Coronary artery (tissue), 2 donors: ENCODE measurements at places on chromosomes 7 and 10.

DNA sequence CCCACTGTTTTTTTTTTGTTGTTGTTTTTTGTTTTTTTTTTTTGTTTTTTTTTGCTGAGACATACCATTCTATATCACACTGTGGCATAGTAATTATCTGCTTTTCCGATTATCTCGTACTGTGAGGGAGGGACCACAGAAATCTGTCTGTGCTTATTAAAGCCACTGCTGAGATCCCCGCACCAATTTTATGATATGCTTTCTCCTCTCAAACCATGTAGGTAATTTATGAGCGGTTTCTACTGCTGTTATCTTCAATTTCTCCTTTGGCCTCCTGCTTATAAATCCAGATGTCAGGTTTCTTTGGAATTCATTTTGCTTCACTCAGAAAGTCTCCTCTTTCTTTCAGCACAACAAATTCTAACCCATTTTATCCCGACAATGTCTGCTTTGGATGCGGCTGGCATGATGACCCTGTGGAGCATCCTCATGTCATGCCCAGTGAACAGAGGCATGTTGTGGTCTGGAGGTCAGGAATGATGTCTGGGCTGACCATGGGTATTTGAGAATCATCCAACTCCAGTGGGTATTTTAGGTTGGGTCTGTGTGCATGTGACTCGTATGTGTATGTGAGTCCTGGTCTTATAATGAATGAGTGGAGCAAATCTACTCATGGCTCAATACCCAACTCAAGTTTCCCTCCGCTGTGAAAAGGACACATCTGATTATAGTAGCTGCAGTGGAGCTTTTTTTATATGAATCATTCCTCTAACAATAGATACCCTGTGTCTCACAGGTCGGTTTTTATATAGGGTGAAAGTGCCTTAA lies 213.4 kb downstream of the GALNT17 start:
- DNase-seq: no peak

- peak; percentile 85 for DNase-seq
Measured at GRCh38 chr10:124106241-124106879, 13.0 kb upstream of the CHST15 start.

- DNase-seq: peak; percentile 12
Measured at GRCh38 chr7:150417239-150417638, 33.2 kb upstream of the GIMAP8 start.

DNA sequence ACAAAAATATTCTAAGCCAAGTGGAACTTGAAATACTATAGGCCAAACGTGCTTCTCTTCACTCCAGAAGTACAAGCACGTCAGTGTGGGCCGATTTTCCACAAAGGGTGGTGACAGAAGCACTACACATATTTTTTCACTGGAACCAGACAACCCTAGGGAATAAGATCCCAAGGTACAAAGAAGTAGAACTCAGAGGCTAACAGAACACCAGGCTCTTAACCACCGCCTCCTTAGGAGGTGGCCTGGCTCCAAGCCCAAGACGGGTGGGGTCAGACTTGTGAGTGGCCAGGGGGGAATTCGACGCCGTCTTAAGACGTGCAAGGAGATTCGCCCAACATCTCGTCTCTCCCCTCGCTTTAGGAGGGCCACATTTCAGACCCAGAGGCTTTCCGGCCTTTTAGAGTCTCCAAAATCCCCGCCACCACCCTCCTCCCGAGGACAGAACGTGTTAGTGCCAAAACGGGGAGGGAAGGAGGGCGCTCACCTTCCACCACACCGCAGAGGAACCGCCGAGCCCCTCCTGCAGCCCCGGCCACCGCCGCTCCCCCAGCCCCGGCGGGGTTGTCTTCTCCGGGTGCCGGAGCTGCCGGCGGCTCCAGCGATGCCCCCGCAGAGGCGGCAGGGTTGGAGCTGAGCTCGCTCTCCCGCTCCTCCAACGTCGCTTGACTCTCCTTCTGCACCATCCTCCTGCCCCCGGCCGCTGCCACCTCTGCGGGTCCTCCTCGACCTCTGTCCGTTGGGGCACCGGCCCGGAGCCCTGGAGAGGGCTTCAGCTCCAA lies 716 bp downstream of the OGA start:
- peak; percentile 94 for DNase-seq

DNA sequence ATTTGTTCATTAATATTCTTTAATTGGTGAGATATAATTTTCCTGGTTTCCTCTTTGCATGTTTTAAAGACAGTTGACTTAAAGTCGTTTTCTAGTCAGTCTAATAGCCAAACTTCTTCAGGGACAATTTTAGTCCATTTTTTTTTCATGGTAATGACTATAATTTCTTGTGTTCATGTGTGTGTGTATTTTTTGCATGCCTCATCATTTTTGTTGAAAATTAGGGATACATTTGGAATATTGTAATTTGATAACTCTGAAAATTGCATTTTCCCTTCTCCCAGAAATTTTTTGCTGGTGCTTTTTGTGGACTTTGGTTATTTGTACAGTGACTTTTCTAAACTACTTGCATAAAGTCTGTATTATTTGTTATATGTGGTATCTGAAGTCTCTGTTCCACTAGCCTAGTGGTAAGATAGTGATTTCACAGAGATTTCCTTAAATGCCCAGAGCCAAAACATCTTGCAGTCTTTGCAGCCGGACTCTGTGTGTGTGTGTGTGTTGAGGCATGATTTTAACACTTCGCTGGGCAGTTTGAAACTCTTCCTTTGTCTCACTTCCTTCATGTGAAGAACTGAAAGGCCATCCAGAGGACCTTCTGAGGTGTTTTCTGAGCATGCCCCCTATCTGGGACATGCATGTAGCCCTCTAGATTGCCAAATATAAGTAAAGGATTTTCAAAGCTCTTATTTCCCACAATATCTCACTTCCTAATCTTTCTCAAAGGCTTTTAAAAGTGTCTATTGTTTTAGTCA lies 40.9 kb upstream of the ZNF365 start:
- no peak for DNase-seq

- no peak for DNase-seq
Measured at GRCh38 chr10:103062854-103063590, 130.1 kb downstream of the NT5C2 start.

DNA sequence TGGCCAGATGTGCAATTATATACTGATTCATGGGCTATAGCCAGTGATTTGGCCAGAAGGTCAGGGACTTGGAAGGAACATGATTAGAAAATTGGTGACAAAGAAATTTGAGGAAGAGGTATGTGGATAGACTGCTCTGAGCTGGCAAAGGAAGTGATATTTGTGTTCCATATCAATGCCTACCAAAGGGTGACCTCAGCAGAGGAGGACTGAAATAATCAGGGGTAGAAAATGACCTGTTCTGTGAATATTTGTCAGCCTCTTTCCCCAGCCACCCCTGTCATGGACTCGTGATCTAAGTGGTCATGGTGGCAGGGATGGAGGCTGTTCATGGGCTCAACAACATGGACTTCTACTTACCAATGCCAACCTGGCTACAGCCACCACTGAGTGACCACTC lies 47.0 kb downstream of the PTPRE start:
- peak; percentile 45 for DNase-seq

- DNase-seq: no peak
Measured at GRCh38 chr10:99369126-99369525, 40.0 kb downstream of the CNNM1 start.

DNA sequence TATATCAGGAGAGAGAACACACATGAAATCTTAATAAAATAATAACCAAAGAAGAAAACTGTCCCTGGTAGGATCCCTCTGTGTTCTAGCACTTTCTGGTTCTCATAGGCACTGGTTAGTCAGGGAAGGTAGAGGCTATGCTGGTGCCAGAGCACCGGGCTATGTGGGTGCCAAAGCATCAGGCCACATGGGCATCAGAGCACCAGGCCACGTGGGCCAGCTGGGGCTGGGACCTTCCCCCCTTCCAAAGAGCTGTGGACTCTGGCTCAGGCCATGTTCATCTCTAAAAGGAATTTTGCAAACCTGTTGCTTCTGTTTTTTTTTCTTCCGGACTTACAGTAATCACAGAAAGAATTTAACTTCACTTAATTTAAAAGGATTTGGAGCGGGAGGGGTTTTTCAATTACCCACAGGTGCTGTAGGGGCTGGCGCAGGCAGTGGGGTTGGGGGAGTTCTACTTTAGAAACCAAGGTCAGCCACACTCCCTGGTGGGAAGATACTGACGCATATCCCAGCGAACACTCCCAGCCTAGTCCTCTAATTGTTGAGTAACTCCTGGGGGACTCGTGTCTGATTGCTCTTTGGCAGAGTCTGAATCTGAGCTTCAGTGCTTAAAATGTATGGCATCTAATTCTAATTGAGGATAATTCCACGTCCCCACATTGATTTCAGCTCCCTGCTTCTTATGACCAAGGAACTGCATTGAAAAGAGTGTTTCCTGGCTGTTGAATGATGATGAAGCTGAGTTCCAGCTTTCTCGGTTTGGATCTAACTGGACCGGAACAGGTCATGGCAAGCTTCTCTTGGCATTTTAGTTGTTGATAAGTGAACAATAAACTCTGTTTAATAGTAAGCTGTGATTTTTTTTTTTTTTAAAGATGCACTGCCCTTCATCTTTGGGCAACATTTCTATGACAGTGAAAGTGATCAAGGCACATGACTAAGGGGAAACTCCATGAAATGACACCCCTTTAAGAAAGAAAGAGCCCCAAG lies 110.7 kb upstream of the FZD8 start:
- no peak for DNase-seq

- DNase-seq: no peak
Measured at GRCh38 chr7:24718431-24718831, 38.8 kb downstream of the GSDME start.

DNA sequence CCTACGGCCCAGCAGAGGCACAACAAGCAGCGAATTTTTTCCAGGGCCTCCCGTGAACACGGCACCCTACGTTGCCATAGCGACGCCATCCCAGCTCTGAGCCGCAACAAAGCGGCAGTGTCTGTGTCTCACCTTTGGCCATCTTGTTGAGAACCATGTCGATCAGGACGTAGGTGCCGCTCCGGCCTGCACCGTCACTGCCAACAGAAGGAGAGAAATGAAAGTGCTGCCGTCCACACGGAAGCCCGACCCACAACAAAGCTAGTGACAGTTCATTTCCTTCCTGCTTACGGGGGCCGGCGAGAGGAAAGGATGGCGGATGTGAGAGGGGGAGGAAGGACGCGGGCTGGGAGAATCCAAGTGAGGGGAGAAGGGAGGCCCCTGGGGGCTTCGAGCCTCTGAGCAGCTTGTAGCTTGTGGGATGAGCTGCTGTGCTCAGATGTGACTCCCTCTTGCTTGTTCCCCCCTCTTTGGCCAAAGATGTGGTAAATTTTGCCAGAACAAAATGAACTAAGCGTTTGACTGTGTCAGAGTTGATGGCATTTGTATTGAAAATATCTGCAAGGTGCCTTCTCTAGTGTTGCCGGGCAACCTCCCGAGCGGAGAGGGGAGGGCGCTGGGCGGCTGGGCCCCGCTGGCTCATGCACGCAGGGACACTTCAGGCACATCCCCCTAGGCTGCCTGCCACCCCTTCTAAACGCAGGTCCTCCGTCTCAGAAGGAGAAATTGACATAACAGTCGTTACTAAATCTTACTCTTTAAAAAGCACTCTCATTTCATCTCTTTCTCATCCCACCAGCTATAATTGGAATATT lies 232.2 kb downstream of the DNAJB6 start:
- no peak for DNase-seq

DNA sequence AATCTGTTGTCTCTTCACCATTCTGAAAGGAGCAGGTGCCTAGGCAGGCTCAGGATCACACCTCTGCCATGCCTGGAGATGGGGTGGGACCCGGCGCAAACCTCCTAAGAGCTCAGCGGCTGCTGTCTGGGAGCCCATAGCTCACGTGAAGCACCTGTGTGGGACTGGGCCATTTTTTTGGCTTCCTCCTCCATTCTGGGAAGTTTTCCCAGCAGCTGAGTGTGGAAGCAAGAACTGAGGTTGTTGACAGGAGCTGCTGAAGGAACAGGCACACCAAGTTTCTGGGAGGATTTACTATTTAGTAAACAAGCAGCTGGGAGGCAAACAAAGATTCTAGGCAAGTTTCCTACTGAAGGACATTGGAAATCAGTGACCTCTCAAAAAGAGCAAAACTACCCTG lies 77.3 kb downstream of the FAM13C start:
- DNase-seq: no peak

DNA sequence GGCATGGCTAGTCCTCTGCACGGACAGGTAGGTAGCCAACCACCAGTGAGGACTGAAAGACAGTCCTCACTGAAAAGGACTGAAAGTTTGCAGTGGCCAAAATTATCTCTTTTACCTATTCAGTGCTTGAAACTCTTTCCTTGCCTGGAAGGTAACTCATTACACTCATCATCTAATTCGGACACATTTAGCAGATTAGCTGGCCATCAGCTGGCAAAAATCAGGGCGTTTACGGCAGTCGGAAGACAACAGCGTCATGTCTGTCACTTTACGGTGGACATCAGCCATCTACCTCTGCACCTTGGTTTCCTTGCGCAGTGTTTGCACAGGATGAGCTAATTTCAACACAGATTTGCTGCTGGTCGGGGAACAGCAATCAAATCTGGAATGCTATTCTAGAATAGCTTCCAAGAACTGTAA lies 740 bp downstream of the ANXA7 start:
- DNase-seq: no peak

- DNase-seq: no peak
Measured at GRCh38 chr7:120394595-120394994, 121.6 kb downstream of the KCND2 start.

- DNase-seq: no peak
Measured at GRCh38 chr7:43658718-43659548, 70.4 kb downstream of the COA1 start.

GRCh38 chr10:3787016-3787400 lies 2.0 kb upstream of the KLF6 start:
- DNase-seq: no peak

DNA sequence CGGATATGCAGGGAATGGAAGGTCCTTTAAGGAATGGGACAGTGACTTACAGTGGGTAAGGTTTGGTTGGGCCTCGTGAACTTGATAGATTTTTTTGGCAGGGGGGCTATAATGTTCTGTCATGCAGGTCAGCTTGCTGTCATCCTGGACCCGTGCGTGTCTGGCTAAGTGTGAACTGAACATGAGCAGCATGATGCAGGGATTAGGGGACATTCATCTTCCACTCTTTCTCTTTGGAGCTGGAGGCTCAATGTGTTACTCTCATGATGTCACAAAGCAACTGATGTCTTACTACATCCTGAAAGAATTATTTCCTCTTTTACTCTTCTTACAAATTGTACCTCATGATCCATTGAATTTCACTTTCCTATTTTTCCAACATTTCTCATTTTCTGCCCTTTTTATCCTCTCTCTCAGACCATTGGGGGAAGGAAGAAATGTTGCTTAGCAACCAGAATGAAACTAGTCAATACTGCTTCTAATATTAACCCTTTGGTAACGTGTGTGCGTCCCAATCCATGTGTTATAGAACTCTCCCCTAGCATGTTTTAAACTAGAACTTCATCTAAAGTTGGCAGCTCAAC lies 549.1 kb downstream of the LRMDA start:
- DNase-seq: no peak

- DNase-seq: no peak
Measured at GRCh38 chr10:34609287-34609940, 205.7 kb downstream of the PARD3 start.

GRCh38 chr10:68096913-68097516 lies 12.3 kb upstream of the MYPN start:
- DNase-seq: no peak

DNA sequence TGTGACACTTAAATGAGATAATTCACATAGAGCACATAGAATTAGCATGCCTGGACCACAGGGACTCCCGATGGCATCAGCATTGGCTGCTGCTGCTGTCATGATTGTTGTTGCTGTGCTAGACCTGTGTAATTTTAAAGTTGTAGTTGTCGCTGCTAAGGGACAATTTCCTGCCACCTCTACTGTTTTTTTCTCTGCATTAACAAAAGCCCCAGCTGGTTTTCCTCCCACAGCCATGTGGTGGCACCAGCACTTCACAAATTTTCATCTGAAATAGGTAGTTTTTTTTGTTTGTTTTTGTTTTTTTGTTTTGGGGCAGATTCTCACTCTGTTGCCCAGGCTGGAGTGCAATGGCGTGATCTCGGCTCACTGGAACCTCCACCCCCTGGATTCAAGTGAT lies 25.4 kb upstream of the PRXL2A start:
- no peak for DNase-seq
